NCI-H748 treated with DMSO at 0.1 percent for 48 hours (cell line): ENCODE measurements at places on chromosomes 11 and 22.

GRCh38 chr11:115193914-115194801 is 310.1 kb downstream of the CADM1 start:
- DNase-seq = no peak

DNA sequence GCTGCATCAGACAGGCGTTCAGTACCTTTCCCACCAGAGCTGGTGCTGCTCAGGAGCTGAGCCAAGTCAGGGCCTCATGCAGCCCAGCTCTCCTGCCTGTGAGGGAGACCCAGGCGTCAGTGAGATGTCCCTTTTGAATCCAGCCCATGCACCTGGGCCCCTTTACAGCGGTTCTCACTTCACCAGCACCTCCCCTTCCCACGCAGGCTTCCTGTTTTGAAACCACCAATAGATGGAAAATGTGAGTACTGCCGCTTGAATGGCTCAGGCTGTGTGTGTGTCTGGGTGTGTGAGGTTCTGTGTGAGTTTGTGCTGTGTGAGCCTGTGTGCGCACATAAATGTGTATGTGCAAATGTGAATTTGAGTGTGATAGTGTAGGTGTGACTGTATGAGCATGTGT is 88.4 kb downstream of the UBASH3B start:
- no peak for DNase-seq

DNA sequence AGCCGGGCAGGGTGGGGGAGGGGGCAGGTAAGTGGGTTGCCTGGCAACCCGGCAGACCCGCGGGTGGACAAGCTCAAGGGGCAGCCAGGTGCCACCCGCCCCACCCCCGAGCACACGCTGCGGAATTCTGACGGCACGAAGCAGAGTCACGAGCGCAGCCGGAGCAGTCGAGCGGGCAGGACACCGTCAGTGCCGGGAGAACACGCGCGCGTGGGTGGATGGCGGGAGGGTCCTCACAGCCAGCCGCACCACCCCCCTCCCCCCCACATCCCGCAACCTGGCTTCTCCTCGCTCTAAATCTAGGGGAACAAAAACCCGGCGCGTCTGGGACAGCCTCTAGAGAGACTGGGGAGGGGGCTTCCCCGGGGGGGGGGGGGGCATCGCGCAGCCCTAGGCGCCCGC is 133.1 kb upstream of the HSD17B12 start:
- no peak for DNase-seq

GRCh38 chr22:17167486-17167885 is 8.4 kb upstream of the HDHD5 start:
- DNase-seq = no peak
